ENCODE measurements at places on chromosomes 12 and 14.

GRCh38 chr14:55645145-55645544, 65.1 kb downstream of the KTN1 start:
- no peak for DNase-seq

DNA sequence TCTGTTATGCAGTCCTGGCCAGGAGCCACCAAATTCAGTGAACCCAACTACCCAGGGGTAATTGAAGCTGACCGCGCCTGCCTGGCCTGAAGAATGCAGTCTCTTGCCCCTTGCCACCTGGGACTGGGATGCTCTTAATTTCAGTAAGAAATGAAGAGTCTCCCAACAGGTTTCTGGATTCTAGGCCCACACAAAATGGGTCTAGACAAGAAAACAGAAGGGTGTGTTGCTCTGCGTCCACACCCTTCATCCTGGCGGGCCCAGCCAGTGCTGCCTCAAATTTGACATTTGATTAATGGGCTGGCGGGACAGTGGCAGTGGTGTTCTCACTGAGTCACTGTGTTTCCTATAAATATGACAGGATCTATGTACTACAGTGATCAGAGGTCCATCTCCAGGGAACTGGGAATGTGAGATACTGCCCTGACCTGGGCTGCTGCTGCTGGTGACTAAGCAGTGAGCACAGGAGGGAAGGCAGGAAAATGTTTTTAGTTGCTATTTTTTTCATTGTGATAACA, 6.5 kb downstream of the TMEM253 start:
- DNase-seq: no peak

GRCh38 chr12:64729909-64730587, 29.2 kb downstream of the GNS start:
- no peak for DNase-seq

DNA sequence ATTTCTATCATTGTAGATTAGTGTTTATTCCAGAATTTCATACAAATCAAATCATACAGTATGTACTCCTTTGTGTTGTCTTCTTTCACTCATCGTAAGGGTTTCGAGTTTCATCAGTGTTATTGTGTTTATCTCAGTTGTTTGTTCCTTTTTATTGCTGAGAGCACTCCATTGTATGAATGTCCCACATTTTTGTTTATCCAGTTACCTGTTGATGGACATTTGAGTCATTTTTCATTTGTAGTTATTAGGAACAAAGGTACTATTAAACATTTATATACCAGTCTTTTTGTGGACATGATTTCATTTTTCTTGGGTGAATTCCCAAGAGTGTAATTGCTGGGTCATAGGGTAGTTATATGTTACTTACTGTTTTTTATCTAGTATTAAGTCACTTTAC, 70.0 kb downstream of the BICD1 start:
- DNase-seq: no peak

DNA sequence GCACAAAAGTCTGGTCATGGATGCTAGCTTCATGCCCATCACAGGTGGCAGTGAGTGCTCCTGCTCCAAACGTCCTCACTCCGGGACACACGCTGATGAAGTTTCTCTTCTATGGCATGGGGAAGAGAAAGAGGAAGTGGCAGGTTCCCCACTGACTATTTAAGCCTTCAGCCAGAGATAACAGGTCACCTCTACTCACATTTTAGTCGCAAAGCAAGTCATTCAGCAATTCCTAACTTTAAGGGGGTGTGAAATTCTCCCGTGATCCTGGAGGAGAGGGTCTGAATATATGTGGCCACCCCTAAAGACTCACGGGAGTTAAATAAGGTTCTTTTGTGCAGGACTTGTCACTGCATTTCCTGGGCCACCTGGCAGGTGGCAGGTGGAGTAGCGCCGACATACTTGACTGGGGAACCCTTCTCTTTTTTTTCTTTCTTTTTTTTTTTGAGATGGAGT, 18.8 kb upstream of the RCOR1 start:
- DNase-seq: no peak

DNA sequence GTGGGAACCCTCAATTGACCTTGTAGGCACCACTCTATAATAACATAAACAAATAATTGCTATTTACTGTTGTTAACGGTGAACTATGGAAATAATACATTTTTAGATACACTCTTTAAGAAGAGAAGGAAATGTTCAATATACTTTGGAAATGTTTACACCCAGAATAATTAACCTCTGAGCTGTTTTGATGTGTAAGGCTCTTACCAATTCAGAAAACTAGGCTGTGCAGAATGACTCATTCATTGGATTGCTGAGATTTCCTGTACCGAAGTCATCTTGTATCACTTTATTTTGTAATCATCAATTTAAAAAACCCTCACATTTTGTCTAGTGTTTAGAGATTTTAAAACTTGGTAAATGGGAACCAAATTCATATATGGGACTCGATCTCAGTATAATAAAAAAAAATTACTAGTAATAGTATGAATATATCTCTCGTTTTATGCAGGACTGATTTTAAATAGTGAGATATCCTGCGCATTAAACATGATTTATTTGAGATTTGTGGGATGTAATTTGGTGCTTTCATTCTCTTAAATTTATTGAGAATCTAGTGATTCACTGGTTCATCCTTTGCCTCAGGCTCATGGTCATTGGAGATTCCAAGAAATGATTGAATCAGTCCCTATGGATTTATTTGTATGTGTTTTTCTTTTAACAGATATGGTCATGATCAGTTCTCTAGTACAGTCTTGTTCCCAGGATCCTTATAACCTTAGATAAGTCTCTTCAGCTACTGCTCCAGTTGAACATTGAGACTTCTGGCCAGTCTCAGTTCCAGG, 3.9 kb downstream of the SAMD4A start:
- DNase-seq: no peak

GRCh38 chr14:23620177-23620702, 15.9 kb upstream of the DHRS2 start:
- DNase-seq: no peak

- DNase-seq: no peak
Observed at GRCh38 chr12:26514364-26514763, 318.6 kb downstream of the ITPR2 start.

GRCh38 chr12:70557583-70558191, 79.5 kb downstream of the PTPRB start:
- DNase-seq: no peak

DNA sequence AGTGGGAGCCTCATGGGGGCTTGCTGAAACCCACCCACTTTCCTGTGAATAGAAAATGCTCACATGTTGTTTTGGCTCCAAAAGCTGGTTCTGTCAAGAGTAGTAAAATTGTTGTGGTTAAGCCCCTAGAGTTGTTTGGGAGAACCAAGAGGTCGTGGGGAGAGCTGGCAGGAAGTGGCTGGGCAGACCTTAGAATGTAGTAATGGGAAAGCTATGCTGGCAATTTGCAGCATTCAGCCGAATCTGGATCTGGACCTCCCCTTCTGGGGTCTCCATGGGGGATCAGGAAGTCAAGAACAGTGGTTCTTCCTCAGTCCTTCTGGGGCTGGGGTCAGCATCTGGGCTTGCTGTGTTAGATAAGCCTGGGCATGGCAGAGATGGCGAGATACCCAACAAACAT, 150.6 kb upstream of the TBX3 start:
- DNase-seq: no peak

GRCh38 chr14:50319721-50320120, 7.6 kb downstream of the DMAC2L start:
- no peak for DNase-seq

DNA sequence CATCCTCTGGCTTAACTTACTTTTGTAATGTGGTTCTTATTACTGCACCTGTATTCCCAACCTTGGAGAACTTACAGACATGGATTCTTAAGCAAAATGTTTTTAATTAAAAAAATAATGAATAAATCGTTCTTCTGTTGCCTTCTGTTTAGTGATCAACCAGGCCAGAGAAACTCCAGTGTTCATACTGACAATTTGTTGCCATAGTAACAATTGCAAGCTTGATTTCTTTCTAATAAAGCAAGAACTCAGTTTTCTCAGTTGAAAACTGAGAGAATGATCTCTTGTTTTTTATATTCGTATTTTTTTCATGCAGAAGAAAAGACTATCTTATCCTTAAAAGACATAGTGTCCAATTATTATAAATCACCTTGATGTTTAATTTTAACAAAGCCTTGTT, 106.5 kb upstream of the LMNTD1 start:
- DNase-seq: no peak

DNA sequence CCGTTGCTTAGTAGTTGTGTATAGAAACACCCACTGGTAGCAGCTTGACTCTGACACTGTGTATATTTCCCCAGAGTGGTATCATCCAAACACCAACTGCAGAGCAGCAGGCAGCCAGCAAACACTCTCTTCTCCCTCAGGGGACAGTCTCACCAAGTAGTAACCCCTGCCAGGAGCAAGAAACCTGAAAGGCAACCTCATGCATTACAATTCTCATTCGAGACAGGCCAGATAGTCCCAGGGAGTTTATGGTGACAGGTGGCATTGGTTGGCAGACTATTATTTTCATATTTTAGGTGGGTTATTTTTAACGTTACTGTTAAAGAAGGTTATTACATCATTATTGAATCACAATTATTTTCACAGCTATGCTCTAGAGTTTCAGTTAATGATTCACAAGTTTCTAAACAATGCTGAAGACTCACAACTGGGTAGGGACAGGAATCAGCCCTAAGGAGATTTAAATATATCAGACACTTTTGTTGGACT, 222.8 kb downstream of the EGLN3 start:
- no peak for DNase-seq

- no peak for DNase-seq
Observed at GRCh38 chr12:78183824-78184223, 353.1 kb downstream of the NAV3 start.

DNA sequence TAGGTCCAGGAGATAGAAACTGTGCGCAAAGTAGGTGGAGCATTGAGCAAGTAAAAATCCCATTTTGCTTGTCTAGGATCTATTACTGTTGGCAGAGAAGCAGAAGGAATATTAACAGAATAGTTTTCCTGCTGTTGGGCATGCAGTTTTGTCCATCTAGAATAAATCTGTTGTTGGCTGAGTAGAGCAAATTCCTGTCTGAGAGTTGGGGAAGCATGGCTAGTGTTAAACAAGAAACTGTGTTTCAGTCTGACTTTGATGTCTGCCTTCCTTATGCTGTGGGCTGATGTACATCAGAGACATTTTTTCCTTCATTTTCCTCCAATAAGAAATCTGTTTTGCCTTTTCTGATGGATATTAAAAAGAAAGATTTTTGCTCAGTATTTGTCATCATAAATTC, 98.2 kb downstream of the RAD52 start:
- no peak for DNase-seq

DNA sequence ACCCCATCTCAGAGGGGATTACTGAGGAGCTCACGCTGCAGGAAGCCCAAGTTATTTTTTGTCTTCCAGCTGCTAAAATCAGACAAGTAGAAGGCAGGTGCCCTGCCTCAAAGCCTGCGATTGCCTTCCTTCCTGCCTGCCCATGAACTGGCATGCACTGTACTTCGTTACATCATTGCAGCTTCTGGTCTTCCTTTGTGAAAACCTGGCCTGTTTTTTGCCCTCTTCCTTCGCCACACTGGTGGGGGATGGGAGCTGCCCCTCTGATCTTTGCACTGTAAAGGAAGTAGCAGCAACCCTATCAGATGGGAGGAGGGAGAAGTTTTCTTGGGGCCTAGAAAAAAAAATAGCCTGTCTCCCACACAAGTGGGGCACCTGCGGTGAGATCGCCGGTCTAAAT, 1098.7 kb downstream of the BCL11B start:
- no peak for DNase-seq

DNA sequence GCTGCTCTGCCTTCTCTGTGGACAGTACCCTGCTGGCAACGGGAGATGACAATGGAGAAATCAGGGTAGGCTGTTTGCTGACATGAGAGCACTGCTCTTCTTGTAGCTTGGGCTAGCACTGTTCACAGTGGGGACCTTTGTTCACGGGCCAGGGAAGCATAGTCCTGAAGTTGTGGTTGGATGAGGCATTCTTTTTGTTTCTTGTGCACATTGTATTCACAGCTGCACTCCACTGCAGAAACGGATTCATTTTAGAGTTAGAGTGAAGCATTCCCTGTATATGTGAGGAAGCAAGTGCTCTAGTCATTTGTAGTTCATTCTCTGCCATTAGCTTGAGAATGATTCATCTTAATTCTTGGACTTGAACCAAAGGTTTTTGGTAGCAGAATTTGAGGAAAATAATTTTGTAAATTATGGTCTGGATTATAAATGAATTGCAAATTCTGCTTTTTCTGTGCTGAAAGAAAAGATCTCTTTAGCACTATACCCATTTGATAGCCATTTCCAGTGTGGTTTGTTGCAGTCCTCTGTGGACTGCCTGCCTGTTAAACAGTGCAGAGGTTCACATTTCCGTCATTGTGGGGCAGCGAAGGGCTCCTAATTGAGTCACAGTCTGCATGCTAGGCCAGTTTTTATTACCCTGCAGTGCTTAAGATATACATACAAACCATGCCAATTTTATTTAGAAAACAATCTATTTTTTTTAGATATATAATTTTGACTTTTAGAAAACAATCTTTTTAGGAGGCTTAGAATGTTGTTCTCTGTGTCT, 80.6 kb downstream of the APAF1 start:
- DNase-seq: no peak

DNA sequence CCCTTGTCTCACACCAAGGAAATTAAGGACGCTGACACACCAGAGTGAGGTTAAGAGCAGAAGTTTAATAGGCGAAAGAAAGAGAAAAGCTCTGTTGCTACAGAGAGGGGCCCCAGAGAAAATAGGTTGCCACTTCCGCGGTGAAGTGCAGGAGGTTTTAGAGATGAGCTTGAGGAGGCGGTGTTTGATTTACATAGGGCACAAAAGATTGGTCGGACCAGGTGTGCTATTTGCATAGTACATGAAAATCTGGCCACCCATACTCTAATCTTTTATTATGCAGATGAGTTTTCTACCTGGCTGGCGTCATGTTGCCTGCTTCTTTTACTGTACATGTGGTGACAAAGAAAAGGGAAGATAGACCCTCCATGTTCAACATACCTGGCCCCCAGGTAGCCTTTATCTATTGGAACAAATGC, 23.3 kb upstream of the MYF6 start:
- no peak for DNase-seq
